Astrocyte (in vitro differentiated cells and primary cell): ENCODE measurements at places on chromosomes 11 and 22.
A peak's percentile ranks its signal among the peaks of the same experiment; 100 is the strongest.

DNA sequence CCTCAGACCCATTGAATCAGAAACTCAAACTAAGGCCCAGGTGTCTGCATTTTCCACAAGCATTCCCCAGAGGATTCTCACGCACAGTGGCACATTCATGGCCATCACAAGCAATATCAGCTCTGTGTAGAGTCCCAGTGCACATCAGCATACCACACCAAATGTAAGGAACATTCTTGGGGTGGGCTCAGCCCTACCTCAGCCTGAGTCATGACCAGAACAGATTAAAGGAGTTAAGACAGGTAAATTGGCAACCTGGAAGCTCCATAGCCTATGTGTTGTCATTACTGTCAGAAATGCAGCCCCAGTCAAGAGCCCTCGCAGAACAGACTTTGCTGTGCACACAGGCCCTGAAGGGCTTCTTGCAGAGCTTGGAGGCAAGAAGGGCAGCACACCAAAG is 53.1 kb downstream of the OPCML start:
- no peak for DNase-seq

- no peak for DNase-seq
Measured at GRCh38 chr11:130477586-130478203, 29.2 kb downstream of the ADAMTS15 start.

GRCh38 chr22:27473533-27473932 is 328.0 kb downstream of the MN1 start:
- DNase-seq, result no peak

- DNase-seq, result no peak
Measured at GRCh38 chr11:27868709-27869108, 168.5 kb upstream of the BDNF start.

- peak; percentile 98 for DNase-seq
Measured at GRCh38 chr22:36325154-36326031, 62.4 kb downstream of the MYH9 start.

GRCh38 chr22:37486224-37486845 is at the start of gene MFNG:
Gene MFNG (minus strand): TSS chr22:37486384. CDS start chr22:37486177, 207 bp downstream.
- no peak for DNase-seq
